Left ventricle myocardium inferior (tissue), 1 donor: ENCODE measurements at places on chromosomes 7 and 10. TPM values are rescaled to one million over a fixed set of nuclear protein-coding genes. Genes with fewer than 3 reads are reported as not detected.

DNA sequence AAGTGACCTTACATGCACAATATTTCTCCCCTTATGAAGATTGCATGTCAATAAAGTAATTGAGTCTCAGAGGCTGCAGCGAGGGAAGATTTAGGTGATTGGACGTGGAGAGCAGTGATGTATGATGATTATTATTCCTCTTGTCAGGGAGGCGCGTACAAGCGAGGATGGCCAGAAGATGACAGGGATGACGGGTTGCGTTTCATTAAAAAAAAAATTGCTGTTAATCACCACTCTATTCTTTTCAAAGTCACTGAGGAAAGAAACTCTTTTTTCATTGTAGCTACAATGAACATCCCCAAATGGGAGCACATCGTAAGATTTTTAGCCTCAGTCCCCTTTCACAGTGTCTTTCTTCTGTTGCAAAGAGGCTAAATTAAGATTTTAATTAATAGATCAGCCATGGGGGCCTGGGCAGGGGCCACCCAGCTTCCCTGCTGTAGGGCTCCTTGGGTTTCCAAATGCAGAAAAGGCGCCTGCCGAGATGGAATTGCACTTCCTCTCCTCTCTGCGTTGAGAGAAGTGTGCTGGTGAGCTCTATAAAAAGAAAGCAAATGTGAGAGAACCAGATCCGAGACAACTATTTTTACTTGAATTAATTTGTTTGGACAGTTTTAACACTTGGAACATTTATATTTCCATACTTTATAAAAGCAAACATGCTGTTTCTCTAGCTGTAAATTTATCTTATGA is 998.1 kb downstream of the LRMDA start:
- peaks cover 58% of the 10 kb centered on the region for H3K4me1 ChIP-seq
- peak overlapping the region; percentile 91 for H3K27ac ChIP-seq
- no peaks in the 10 kb centered on the region for H3K27me3 ChIP-seq
- DNase-seq = no peak
- H3K36me3 ChIP-seq = no peaks in the 10 kb centered on the region

GRCh38 chr7:47047384-47047783 is 534.5 kb downstream of the TNS3 start:
- no peak for DNase-seq
- peak overlapping the region; percentile 4 for H3K27ac ChIP-seq
- H3K27me3 ChIP-seq = peaks cover under 1% of the 10 kb centered on the region
- H3K4me1 ChIP-seq = peaks cover 37% of the 10 kb centered on the region

DNA sequence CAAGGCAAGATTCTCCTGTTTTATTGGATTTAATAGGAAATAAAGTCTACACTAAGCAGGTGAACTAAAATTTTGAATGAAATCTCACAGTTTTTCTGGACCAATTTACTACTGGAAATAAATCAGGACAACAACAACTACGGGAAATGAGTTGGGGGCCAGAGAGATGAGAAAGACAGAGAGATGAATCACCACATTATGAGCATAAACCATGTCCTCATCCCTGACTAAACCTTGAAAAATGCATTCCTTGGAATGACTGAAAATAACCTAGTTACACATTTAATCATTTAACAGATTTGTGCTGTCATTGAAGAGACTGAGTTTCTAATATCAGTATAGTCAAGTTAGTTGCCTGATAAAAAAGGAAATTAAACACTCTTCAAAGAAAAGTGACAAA is 608.4 kb upstream of the KCND2 start:
- no peaks in the 10 kb centered on the region for H3K36me3 ChIP-seq
- DNase-seq = no peak
- no peak overlapping the region for H3K27ac ChIP-seq
- H3K4me1 ChIP-seq = peaks cover 8% of the 10 kb centered on the region
- no peaks in the 10 kb centered on the region for H3K27me3 ChIP-seq

Gene OR9A2
- total RNA-seq = not detected

- H3K36me3 ChIP-seq = no peaks in the 10 kb centered on the region
- no peak for DNase-seq
- no peaks in the 10 kb centered on the region for H3K4me1 ChIP-seq
Measured at GRCh38 chr10:84012831-84013458, 126.4 kb upstream of the GHITM start.

Gene METTL27
- 0.44 TPM for total RNA-seq

Gene PPP1R3C
- total RNA-seq = 236 TPM

GRCh38 chr7:72925546-72926120 is 738 bp downstream of the POM121 start:
- no peak for DNase-seq
- peaks cover 34% of the 10 kb centered on the region for H3K4me1 ChIP-seq
- no peaks in the 10 kb centered on the region for H3K27me3 ChIP-seq
- H3K4me3 ChIP-seq = peak overlapping the region; percentile 81
- peaks cover 41% of the 10 kb centered on the region for H3K36me3 ChIP-seq

GRCh38 chr7:106313456-106313901 is 28.7 kb upstream of the NAMPT start:
- DNase-seq = no peak
- H3K36me3 ChIP-seq = no peaks in the 10 kb centered on the region
- no peaks in the 10 kb centered on the region for H3K4me1 ChIP-seq
- H3K27me3 ChIP-seq = no peaks in the 10 kb centered on the region

Gene TMEM196
- not detected for total RNA-seq

Gene ZNF248
- total RNA-seq = 15.1 TPM

Gene SLC18A3
- total RNA-seq = not detected

Gene TMEM140
- total RNA-seq = 23.3 TPM

- no peak for DNase-seq
- H3K4me3 ChIP-seq = no peak overlapping the region
- no peaks in the 10 kb centered on the region for H3K27me3 ChIP-seq
- peaks cover 13% of the 10 kb centered on the region for H3K4me1 ChIP-seq
Measured at GRCh38 chr7:17988858-17989257, 38.8 kb downstream of the PRPS1L1 start.

- H3K4me3 ChIP-seq = no peak overlapping the region
- H3K27me3 ChIP-seq = peaks cover 16% of the 10 kb centered on the region
- H3K27ac ChIP-seq = no peak overlapping the region
- H3K4me1 ChIP-seq = no peaks in the 10 kb centered on the region
Measured at GRCh38 chr7:132678656-132679055, 102.4 kb upstream of the PLXNA4 start.

Gene SPAM1
- not detected for total RNA-seq

- no peaks in the 10 kb centered on the region for H3K27me3 ChIP-seq
- no peak for DNase-seq
- H3K4me1 ChIP-seq = no peaks in the 10 kb centered on the region
- H3K27ac ChIP-seq = no peak overlapping the region
Measured at GRCh38 chr7:98196706-98197605, 14.3 kb upstream of the BHLHA15 start.

Gene NPC1L1
- 0.19 TPM for total RNA-seq

- no peak overlapping the region for H3K27ac ChIP-seq
- peak overlapping the region; percentile 41 for H3K4me3 ChIP-seq
- no peak for DNase-seq
- no peaks in the 10 kb centered on the region for H3K27me3 ChIP-seq
- no peaks in the 10 kb centered on the region for H3K36me3 ChIP-seq
Measured at GRCh38 chr7:139842401-139843210, 13.5 kb downstream of the TBXAS1 start.

- no peak for DNase-seq
- peaks cover 93% of the 10 kb centered on the region for H3K4me1 ChIP-seq
- H3K27ac ChIP-seq = peak overlapping the region; percentile 97
- no peaks in the 10 kb centered on the region for H3K27me3 ChIP-seq
- peak overlapping the region; percentile 88 for H3K4me3 ChIP-seq
- H3K36me3 ChIP-seq = no peaks in the 10 kb centered on the region
Measured at GRCh38 chr10:110500515-110500905, 2.8 kb downstream of the DUSP5 start.

Gene WIPF3
- 8.0 TPM for total RNA-seq

DNA sequence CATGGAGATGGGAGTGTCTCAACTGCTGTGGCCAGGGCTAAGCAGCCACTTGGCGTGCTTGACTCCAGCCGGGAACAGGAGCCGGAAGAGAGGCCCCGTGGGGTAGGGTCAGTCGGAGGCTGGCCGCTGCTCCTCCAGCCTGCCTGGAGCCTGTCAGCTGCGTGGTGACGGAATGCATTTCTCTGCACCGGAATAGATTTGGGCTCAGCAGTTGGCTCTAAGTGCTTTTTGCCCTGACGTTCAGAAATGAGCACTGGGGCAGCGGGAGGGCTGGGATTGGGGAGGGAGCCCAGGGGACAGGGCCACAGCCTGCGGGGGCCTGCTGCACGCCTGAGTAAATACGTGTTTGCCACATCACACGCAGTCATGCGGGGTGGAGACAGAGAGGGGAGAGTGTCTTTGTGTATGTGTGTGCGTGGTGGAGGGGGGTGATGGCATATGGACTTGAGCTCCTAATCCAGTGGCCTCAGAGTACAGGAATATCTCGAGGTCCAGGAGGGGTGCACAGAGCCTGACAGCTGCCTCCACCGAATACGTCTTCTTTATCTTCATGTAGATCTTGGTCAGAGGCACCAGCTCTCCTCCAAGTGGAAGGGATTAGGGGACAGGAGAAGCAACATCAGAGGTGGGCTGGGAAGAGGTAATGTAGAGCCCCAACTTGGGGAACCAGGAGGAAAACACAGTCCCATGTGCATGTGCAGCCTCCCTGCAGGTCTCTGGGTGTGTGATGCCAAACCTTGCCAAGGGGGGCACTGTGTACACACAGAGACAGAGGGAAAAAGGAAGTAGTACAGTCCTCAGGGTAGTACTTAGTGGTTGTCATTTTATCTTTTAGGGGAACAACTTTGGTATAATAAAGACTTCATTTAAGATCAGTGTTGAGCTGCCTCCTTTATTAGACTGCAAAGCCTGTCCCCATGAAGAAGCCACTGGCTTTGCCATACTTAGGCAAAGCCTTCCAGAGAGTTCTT is 151.4 kb downstream of the CDH23 start:
- DNase-seq = peak; percentile 75
- H3K4me3 ChIP-seq = peak overlapping the region; percentile 37
- H3K27ac ChIP-seq = peak overlapping the region; percentile 88
- no peaks in the 10 kb centered on the region for H3K27me3 ChIP-seq

Gene FAM13C
- 5.2 TPM for total RNA-seq

Gene UBE2D1
- total RNA-seq = 56.0 TPM

Gene NAPEPLD
- total RNA-seq = 11.7 TPM

Gene PNLIPRP1
- total RNA-seq = not detected

Gene CARD11
- 0.16 TPM for total RNA-seq

Gene FOXP2
- total RNA-seq = 2.1 TPM

DNA sequence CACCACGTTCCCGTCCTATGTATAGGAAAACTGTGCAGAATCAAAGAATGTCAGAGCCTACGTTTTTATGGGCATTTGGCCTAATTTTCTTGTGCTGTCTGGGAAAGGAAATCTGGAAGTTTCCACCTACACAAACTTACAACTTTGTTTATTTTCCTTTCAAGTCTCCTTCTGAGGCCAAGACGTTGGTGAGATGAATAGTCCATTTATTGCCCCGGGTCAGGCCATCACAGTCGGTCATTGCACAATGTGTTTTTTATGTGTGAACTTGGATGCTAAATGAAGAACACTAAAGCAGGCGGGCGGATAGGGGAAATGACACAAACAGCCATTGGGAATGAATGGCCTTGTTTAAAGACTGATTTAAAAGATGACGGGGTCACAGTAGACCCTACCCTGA is 38.6 kb downstream of the TRIL start:
- H3K4me1 ChIP-seq = peaks cover 12% of the 10 kb centered on the region
- H3K27ac ChIP-seq = no peak overlapping the region
- H3K4me3 ChIP-seq = no peak overlapping the region
- H3K27me3 ChIP-seq = no peaks in the 10 kb centered on the region
- no peaks in the 10 kb centered on the region for H3K36me3 ChIP-seq
- no peak for DNase-seq

Gene OPALIN
- not detected for total RNA-seq

Gene CYP2C19
- not detected for total RNA-seq

Gene OR6B1
- total RNA-seq = not detected

GRCh38 chr7:2602406-2603043 is 29.3 kb upstream of the TTYH3 start:
- H3K27me3 ChIP-seq = no peaks in the 10 kb centered on the region
- peaks cover 43% of the 10 kb centered on the region for H3K36me3 ChIP-seq
- no peak overlapping the region for H3K4me3 ChIP-seq

- H3K27me3 ChIP-seq = peaks cover 16% of the 10 kb centered on the region
- peaks cover 22% of the 10 kb centered on the region for H3K4me1 ChIP-seq
- no peak overlapping the region for H3K4me3 ChIP-seq
- no peaks in the 10 kb centered on the region for H3K36me3 ChIP-seq
Measured at GRCh38 chr10:62687230-62687748, 117.2 kb upstream of the ADO start.

DNA sequence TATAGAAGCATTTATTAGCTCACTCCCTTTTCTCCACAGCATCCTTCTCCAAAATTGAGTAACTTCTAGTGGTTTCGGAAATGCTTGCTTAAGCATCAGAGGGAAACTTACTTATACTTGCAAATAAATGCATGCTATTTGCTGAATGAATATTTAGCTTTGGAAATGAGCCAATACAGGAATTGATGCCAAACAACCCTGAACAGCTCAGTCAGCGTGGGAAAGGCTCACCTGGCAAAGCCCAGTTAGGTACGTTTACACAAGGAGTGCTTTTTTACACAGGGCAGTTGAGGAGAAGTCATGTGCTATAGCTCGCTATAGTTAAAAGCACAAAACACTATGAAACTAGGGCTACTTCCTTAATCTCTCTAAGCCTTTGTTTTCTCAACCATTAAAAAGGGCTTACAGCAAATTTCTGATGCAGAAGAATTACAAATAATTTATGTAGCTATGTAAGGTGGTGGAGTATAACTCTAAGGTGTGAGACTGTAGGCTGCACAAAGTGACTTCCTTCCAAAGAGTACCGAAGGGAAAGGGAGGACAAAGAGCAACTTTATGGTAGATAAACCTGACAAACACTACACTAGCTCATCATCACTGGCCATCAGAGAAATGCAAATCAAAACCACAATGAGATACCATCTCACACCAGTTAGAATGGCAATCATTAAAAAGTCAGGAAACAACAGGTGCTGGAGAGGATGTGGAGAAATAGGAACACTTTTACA is 498.2 kb downstream of the PHTF2 start:
- no peaks in the 10 kb centered on the region for H3K27me3 ChIP-seq
- no peaks in the 10 kb centered on the region for H3K4me1 ChIP-seq
- H3K36me3 ChIP-seq = no peaks in the 10 kb centered on the region
- H3K4me3 ChIP-seq = no peak overlapping the region
- H3K27ac ChIP-seq = no peak overlapping the region
- no peak for DNase-seq
